Activated naive CD4-positive, alpha-beta T cell (primary cell): ENCODE measurements at places on chromosomes 11 and 22.
A peak's percentile ranks its signal among the peaks of the same experiment; 100 is the strongest.

- DNase-seq, result no peak
Observed at GRCh38 chr11:100734743-100735527, 47.8 kb downstream of the ARHGAP42 start.

DNA sequence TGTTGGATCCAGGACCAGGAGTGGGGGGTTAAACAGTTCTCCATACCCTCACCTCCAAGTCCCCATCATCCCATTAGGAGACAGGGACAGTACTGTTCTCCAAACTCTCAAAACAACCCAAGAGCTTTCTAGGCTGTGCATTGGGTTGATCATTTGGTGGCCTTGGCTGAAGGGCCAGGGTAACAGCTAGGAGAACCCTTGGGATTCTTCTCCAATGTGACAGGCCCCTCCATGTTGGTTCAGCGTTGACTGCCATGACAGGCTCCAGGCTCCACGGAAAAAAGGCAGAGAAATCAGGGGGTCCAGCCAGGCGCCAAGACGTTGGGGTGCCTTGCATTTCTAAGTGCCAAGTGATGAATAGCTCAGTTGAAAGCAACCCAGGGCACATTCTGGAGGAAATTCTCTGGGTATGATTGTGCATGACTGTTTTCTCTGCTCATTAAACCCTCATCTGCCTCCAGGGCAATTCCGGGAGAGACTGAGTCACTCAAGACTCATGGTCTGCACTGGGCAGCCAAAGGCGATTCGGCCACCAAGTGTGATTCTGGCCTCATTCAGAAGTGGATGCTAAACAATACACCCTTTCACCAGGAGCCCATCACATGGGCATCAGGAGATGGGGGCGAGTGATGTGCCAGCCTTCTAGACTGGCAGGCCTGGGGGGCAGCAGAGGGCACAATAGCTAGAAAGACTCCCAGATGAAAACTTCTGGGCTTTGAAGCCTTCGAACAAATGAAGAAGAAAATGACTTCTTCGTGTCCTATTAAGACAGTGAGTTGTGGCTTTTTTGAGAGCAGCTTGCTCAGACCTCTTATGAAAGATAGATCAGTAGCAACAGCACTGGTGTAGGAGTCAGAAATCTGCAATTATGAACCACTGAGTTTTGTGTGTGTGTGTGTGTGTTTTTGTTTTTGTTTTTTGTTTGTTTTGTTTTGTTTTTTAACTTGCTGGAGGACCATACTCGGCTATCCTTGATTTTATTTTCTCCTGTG, 27.7 kb downstream of the CD44 start:
- no peak for DNase-seq

DNA sequence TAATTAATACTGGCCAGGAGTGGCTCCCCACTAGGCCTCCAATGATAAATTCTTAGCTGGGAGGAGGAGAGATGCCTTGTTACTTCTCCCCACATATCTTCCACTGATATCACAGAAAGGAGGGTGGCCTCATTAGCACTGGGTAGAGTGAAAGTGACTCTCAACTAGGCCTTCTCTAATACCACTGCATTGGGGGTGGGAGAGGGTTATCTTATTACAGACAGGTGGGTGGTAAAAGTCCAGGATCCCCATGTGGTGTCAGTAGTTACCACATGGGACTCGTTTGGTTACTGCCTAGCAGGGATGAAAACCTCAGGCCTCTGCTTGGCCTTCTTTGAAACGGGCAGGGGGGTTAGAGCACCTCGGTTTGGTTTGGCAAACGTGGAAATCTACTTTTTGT, 167.3 kb downstream of the UVRAG start:
- DNase-seq, result no peak

DNA sequence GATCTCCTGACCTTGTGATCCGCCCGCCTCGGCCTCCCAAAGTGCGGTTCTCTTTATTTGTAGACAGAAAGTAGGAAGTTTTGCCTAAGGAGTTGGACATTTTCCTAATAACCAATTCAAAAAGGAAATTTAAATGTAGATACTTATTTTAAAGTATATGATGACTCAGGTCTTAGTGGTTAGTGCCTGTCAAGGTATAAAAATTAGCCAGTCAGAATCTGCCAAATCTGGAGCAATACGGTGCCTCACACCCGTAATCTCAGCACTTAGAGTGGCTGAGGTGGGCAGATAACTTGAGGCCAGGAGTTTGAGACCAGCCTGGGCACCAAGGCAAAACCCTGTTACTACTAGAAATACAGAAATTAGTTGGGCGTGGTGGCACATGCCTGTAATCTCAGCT, 86.7 kb upstream of the RASSF10 start:
- no peak for DNase-seq

DNA sequence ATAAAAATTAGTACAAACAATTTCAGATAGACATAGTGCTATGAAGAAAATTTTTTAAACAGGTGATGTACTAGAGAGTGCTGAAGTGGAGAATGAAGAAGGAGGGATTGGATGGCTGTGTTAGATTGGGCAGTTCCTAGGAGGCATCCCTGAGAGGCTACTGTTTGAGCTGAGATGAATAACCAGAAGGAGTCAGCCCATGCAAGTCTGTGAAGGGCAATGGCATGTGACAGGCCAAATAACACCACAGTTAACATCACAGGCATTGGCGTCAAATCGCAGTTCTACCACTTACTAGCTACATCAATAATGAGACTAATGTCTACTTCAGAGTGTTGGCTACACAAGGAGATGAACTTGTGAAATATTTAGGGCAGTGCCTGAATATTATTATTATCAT, 35.4 kb downstream of the HORMAD2 start:
- no peak for DNase-seq

DNA sequence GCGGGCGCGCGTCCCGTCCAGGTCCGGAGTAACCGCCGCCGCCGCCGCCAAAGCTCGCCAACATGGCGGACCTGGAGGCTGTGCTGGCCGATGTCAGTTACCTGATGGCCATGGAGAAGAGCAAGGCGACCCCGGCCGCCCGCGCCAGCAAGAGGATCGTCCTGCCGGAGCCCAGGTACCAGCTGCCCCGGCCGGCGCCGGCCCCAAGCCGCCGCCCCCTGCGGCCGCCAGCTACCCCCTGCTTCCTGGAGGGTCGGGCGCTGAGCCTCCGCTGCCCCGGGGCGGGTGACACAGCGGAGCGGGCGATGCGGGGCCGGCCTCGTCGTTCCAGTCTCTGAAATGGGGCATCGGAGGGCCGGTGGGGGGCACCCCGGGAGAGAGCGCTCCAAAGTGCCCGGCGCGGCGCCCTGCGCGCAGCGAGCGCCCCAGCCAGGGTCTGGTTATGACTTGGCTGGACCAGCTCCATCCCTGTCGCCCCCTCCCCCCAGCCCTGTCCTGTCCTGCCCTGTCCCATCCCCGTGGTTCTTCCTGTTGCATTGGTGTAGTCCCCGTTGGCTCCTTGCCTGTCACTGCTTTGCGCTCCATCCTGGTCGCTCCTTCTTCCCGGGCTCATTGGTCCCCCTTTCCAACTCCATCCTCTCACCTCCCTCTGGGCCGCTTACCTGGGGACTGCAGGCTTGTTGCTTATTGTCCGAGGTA, 653 bp downstream of the GRK3 start:
- no peak for DNase-seq

GRCh38 chr11:65637794-65638419, at the start of gene SIPA1:
Gene SIPA1, plus strand, starts transcription at chr11:65638101. Its CDS starts 2,821 bp downstream, at chr11:65640922.
- peak; percentile 57 for DNase-seq

DNA sequence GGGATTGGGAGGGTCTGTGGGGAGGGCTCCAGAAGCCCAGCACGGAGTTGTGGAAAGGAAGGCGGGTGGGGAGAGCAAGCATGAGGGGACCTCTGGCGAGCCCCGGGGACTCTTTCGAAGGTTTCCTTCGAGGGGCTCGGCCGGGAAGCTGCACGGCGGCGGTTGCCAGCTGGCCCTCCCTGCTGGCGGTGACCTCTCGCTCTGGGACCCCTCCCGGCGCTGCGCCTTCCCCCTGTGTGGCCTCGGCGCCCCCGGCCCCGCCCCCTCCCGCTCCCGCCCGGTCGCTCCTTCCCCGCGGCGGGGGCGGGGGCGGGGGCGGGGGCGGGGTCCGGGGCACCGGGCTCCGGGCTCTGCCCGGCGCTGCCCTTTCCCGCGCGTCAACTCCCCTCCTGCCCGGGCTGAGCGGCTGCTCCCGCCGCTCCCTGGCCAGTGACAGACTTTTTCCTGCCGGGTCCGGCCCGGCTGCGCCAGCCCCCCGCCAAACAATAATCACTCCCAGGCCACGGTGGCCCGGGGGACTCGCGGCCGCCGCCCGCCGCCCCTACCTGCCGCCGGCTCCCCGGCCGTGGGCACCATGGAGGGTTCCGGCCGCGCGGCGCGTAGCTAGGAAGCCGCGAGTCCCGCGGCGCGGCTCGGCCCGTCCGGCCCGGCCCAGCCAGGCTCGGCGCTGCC, 941 bp downstream of the CLCF1 start:
- no peak for DNase-seq
